ENCODE measurements at places on chromosomes 2 and 18. TPM values are rescaled to one million over a fixed set of nuclear protein-coding genes. Genes with fewer than 3 reads are reported as not detected.
A peak's percentile ranks its signal among the peaks of the same experiment; 100 is the strongest.

DNA sequence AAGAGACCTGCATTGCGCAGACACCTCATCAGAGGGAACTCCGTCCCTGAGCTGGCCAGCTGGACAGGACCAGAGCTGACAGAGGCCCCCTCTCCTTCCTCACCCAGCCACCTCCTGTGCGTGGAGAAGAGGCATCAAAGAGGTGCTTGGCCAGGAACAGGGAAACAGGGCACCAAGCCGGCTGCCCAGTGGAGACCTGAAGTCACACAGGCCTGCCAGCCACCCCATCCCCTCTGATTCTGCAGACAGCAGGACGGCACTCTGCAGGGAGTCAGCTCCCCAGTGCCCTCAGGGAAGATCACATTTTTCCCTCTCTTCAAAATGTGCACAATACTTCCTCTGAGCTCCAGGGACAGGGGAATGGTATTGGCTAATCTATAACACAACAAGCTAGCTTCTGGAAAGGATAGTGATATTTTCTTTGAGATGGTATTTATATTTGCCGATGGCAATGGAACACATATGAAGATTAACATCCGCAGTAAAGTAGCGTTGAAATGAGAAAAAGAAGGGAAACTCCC is 30.5 kb downstream of the SLC1A4 start:
- no peak for DNase-seq
- H3K27ac ChIP-seq = no peak overlapping the region
- peaks cover 14% of the 10 kb centered on the region for H3K4me1 ChIP-seq
- H3K4me3 ChIP-seq = no peak overlapping the region
- H3K27me3 ChIP-seq = no peaks in the 10 kb centered on the region
- H3K36me3 ChIP-seq = peaks cover 35% of the 10 kb centered on the region

DNA sequence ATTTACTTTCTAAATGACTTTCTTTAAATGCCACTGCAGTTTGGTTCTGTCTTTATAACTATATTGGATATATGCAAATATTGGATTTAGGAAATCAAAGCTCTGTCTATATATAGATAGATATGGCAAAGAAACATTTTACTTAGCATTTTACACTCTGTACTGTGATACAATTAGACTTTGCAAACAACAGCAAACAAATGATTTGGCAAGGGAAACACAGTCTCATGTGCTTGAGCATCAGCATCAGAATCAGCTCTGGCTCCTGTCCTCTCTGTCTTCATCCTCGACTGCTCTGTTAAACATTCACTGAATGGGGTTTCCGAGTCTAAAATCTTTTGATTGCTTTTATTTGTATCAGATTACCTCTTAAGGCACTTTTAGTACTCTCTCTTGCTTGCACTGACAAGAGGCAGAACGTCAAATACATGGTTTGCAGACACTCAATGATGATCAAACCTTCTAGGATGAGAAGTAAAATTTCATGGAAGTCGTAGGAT is 176.8 kb upstream of the LRP1B start:
- no peaks in the 10 kb centered on the region for H3K36me3 ChIP-seq
- no peak for DNase-seq
- no peaks in the 10 kb centered on the region for H3K27me3 ChIP-seq
- no peaks in the 10 kb centered on the region for H3K4me1 ChIP-seq
- no peak overlapping the region for H3K4me3 ChIP-seq

DNA sequence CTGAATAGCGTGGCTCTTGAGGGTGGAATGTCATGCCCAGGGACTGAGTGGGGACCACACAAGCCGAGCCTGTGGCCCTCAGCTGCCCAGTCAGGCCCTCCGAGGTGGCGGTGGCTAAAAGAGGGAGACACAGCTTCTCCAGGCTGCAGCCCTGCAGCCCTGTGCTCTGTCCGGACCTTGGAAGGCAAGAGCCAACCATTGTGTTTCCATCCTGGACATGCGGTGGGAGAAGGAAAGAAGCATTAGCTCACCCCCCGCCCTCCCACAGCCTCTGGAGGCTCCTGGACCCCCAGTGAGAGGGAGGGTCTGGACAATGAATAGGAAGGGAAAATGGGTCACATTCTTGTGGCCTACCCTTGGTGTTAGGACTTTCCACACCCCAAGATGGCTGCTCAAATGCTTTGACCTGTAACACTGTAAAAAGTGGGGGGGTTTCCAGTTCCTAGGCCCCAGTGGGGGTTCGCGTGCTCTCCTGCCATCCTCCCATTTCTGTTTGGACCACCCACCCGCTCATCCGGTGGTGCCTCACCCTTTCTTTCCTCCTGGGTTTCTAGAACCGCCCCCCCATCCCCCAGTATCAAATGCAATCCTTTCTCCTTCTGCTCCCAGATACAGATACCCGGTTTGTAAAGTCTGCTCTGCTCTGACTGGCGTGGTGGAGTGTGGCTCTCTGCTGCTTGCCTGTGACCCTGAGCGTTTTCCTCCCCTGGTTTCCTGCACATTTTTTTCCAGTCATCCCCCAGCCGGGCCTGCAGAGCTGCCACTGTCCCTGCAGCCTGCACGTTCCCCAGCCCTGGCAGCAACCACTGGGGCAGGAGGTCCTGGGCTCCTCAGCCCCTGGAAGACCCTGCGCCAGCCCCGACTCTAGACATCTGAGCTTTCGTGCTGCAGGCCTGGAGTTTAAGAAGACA is 36.3 kb upstream of the SMAD7 start:
- H3K27me3 ChIP-seq = no peaks in the 10 kb centered on the region
- H3K36me3 ChIP-seq = no peaks in the 10 kb centered on the region
- DNase-seq = no peak
- H3K4me1 ChIP-seq = peaks cover 4% of the 10 kb centered on the region
- H3K4me3 ChIP-seq = no peak overlapping the region

DNA sequence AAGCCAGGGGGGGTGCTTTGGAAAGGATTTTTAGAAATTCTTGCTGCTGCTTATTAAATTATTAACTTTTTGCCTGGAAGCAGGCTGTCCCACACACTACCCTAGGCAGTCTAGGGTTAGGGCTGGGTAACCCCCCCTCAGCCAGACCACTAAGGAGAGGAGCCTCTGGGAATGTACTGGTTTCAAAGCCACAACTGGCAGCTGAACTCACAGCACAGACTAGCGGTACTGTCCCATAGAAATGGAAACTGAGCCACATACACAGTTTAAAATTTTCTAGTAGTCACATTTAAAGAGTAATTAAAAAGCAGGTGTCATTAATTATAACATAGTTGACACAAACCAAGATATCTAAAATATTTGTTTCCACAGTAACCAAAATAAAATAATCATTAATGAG is 50.1 kb downstream of the SPRED2 start:
- H3K27ac ChIP-seq = peak overlapping the region; percentile 50
- no peaks in the 10 kb centered on the region for H3K27me3 ChIP-seq
- H3K4me3 ChIP-seq = no peak overlapping the region
- no peaks in the 10 kb centered on the region for H3K36me3 ChIP-seq
- peaks cover 51% of the 10 kb centered on the region for H3K4me1 ChIP-seq

DNA sequence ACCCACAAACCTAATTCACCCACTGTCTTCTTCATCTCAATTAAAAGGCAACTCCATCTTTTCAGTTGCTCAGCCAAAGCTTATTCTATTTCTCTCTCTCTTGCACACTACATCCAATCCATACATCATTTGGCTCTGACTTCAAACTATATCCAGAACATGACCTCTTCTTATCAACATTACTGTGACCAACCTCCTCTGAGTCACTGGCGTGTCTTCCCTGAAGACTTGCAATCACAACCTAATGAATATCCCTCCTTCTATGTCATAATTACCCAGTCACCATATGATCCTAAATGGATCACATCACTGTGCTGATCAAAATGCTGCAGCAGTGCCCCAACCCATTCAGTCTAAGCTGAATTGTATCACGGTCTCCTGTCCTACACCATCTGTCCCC is 22.6 kb upstream of the SULT1C3 start:
- peaks cover 12% of the 10 kb centered on the region for H3K4me1 ChIP-seq
- no peaks in the 10 kb centered on the region for H3K36me3 ChIP-seq
- no peak for DNase-seq
- H3K27me3 ChIP-seq = no peaks in the 10 kb centered on the region
- no peak overlapping the region for H3K4me3 ChIP-seq

DNA sequence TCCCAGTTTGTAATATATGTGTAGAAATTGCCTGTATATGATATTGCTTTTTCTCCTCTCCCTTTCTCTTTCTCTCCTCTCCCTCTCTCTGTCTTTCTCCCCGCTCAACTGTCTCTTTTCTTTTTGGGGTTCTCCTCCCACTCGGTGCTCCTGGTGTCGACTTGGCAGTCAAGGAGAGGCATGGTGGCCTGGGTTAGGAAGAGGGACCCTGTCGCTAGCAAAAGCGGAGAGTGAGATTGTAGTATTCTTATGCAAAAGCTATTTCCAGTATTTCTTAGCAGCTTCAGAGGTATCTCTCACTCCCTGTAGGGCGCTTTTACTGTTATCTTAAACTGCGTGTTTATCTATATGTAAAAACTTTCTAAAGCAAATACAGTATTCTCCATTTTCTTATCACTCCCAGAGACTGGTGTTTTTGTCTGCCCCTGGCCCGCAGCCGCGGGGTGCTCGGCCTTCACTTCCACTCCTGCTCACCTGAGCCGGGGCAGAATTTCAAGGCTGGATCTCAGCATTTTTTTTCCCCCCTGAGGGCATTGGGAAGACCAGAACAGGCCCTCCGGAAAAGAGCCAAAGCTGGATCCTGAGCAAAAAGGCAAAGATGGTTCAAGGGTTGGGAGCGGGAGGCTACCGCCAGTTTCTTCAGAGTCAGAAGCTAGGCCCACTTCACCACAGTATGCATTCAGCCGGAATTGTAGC is 4.3 kb downstream of the SIX3 start:
- no peak overlapping the region for H3K4me3 ChIP-seq
- no peaks in the 10 kb centered on the region for H3K36me3 ChIP-seq
- no peak overlapping the region for H3K27ac ChIP-seq

GRCh38 chr18:58167073-58167472 is 123.0 kb downstream of the NEDD4L start:
- no peaks in the 10 kb centered on the region for H3K27me3 ChIP-seq
- no peak overlapping the region for H3K27ac ChIP-seq
- no peak for DNase-seq
- no peaks in the 10 kb centered on the region for H3K36me3 ChIP-seq
- H3K4me1 ChIP-seq = no peaks in the 10 kb centered on the region

DNA sequence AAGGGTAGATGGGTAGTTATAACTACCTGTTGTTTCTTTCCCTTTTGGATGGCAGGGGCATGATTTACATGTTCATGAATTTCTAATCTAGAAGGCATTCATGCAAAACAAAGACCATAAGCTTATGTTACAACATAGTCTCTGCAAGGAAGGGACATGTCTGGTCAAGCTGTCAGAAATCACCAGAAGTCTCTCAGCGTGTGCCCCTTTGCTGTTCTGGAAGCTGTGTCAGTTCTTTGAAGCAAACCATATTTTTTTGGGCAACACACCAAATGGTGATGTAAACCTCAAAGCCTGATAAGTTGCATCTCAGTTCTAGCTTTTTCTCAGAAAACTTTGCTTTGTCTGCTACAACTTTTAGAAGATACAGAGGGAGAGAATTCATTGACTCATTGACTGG is 173.5 kb upstream of the CTAGE1 start:
- H3K36me3 ChIP-seq = no peaks in the 10 kb centered on the region
- H3K4me3 ChIP-seq = no peak overlapping the region
- no peaks in the 10 kb centered on the region for H3K4me1 ChIP-seq
- no peak for DNase-seq

GRCh38 chr2:206937555-206937954 is 1.8 kb upstream of the CPO start:
- no peaks in the 10 kb centered on the region for H3K27me3 ChIP-seq
- H3K27ac ChIP-seq = no peak overlapping the region
- no peak for DNase-seq

DNA sequence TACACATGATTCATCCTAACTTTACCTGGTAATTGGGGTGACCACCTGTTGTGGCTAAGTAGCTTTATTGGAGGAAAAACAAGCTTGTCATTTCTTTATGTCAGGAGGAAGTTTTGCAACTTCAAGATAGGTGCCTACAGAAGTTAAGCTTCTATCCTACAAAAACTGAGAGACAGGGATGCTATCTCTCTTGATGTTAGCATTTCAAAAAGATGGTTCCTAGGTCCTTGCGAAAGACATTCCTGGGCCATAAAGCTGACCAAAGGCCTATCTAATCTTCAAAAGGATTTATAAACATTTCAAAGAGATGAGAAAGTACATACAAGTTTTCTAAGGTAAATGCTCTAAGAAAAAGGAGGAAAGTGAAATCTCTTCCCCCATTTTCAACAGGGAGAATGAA is 61.0 kb downstream of the PTH2R start:
- H3K4me1 ChIP-seq = no peaks in the 10 kb centered on the region
- no peak overlapping the region for H3K27ac ChIP-seq
- DNase-seq = no peak
- H3K4me3 ChIP-seq = no peak overlapping the region
- no peaks in the 10 kb centered on the region for H3K27me3 ChIP-seq
- H3K36me3 ChIP-seq = no peaks in the 10 kb centered on the region

Gene ST8SIA3
- total RNA-seq = not detected

Gene DNMT3A
- 12.1 TPM for total RNA-seq

Gene POTEE
- total RNA-seq = not detected

Measured in suprapubic skin (tissue), 4 donors.